ENCODE measurements at places on chromosomes 5 and 9.

DNA sequence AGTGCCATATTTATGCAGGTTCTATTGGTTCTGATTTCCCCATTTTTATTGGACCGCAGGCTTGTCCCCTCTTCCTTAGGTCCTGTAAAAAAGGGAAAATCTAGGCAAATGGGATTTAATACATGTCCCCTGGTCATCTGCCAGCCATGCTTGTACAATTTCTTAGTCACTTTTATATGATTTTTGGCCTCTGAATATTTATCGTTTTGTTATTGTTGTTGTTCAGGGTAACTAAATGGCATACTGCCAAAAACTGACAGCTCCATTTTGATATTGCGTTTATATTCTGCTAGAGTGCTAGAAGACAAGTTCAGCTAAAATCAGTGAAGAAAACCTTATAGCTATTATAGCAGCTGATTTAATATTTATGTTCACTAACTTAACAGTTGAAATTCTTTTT, 770.2 kb upstream of the FAM174A start:
- DNase-seq, result no peak

GRCh38 chr5:160245506-160246086, 16.3 kb downstream of the FABP6 start:
- peak; percentile 99 for DNase-seq

DNA sequence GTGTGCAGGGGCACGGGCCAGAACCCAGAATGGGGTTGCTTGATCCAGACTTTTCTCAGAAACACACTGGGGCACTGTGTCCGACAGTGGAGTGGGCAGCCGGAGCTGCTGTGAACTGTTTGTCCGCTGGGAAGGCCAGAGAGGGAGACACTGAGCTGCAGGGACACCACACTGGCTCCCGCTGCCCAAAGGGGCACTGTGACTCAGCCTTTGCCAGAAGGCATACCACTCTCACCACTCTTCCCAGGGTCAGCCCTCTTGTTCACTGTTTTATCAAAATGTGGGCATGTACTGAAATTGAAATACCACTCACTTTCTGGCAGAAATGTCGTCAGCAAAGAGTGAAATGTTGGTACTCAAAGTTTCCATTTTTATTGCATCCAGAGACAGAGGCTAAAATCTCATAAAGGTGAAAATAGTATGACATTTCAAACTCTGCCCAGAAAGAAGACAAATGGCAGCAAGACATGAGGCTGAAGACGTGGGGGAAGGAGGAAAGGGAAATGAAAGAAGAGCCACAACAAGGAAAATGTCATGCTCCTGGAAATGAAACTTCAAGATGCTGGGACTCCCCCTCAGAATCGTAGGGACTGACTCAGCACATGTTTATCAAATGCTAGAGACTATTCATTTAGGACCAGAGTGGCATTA, 4.5 kb upstream of the IL7R start:
- no peak for DNase-seq

DNA sequence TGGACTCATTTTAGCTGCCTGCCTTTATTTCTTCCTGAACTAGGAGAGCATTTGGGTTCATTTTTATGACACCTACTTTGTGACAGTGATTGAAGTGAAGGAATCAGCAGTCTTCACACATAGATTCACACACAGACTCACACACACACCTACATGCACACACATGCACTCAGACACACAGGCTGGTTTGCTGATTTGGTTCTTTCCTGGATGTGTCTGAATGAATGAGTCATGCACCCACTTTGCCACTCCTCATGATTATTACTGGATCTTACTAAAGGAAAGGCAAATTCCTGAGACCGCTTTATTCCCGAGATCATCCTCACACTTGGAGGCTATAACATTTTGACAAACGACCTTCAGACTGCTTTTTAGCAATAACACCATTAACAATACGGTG, 529.5 kb downstream of the AGTPBP1 start:
- no peak for DNase-seq

DNA sequence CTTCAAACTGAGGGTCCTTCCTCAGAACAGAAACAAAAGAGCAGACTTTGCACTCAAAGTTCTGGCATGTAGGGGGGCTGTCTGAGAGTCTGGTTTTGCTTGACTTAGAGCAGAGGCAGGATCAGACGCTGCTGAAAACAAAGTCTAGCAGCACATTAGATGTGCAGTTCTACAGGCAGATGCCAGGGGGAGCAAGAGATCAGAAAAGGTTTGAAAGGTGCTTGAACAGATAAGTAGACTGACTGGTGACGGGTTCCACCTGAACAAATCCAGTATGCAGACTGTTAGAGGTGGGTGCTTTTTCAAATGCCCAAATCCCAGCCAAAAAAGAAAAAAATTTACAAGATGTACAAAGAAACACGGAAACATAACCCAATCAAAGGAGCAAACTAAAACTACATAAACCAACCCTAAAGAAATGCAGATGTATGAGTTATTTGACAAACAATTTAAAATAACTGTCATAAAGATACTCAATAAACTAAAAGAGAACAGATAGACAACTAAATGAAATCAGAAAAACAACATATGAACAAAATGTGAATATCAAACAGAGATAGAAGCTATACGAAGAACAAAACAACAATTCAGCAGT, 194.7 kb upstream of the FREM1 start:
- DNase-seq, result peak; percentile 40

DNA sequence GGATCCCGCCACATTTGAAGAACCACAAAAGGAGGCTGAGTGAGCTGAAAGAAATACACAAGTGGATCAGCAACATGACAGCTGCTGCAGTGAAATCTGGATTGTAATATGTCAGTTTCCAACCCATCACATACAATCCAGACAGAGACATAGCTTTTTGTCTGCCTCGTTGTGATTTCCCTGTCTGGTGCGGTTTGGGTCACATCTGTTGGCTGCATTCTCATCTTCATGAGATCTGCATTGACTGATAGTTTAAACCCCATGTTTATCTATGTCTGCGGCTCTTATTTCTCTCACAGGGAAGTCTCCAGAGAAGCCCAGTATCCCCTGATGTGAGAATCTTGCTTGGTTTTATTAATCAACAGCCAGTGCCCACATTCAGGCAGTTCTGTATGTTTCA, 403.1 kb upstream of the ZNF608 start:
- DNase-seq, result peak; percentile 21

DNA sequence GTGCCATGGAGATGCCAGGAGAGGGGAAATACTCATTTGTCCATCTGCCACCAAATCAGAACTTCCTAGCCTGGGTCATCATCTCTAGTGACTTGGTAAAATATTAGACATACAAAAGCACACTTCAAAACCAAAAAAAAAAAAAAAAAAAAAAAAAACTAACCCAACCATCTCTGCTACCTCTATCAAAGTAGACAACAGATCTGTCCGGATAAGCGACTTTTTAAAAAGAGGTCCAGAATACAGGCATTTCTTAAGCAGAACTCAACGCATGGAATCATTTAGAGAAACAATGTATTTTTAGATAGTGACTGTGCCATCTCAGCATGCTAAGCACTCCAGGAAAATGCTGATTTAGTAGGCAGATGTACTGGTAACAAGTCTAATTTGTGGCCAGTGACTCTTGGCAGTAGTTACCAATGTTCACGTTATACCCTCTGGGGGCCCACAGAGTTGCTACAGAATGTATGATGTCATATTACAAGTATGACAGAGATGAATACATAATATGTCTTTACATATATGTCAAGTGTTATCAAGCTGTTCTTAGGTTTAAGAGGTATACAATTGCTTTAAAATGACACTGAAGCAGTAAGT, 107.8 kb downstream of the SMIM23 start:
- no peak for DNase-seq

- no peak for DNase-seq
Measured at GRCh38 chr9:127424676-127424999, 456 bp downstream of the ZNF79 start.

GRCh38 chr5:157216391-157217142, 35.9 kb downstream of the ITK start:
- no peak for DNase-seq

DNA sequence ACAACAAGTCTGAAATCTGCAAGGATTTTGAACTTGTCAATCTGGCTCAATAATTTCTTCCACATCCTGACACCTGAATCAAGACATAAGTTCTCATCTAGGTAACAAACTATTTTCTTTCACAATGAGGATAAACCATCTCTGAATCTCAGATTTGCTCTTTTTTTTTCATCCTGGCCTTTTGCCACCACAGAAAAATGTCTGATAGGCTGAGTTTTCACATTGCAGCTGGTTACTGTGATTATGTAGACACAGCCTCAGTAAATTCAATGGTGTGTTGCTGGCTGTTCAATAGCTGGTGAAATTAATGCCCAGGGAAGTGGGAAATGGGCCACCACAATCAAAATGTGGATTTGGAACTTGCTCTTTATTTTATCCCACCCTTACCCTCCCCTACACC, 2.8 kb upstream of the ADRA1B start:
- DNase-seq, result no peak

DNA sequence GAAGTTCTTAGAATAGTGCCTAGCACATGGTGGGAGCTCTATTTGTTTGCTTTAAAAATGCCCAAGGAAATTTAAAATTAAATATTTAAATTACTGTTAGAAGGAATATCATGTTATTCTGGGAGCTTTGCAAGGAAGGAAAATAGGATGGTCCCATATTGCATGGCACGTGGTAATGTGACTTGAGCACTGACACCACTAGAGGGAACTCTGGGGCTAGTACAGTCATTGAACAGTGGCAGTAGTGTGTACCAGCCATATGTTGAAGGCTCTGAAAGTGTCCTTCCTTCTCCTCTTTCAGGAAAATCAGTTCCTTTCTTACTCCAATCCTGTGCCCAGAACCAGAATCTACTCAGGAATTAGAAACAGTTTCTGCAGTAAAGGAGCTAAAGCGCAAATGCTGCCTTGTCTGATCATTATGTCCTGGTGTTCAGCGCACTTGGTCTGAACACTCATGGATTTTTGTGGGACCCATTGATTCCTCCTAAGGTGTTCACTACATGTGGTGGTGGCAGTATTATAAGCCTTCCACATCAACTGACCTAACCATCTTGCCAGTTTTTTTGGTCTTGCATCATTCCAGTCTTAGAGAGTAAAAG, 54.1 kb downstream of the GDA start:
- DNase-seq, result peak; percentile 50

GRCh38 chr5:54754878-54755277, 230.5 kb downstream of the ESM1 start:
- DNase-seq, result no peak

DNA sequence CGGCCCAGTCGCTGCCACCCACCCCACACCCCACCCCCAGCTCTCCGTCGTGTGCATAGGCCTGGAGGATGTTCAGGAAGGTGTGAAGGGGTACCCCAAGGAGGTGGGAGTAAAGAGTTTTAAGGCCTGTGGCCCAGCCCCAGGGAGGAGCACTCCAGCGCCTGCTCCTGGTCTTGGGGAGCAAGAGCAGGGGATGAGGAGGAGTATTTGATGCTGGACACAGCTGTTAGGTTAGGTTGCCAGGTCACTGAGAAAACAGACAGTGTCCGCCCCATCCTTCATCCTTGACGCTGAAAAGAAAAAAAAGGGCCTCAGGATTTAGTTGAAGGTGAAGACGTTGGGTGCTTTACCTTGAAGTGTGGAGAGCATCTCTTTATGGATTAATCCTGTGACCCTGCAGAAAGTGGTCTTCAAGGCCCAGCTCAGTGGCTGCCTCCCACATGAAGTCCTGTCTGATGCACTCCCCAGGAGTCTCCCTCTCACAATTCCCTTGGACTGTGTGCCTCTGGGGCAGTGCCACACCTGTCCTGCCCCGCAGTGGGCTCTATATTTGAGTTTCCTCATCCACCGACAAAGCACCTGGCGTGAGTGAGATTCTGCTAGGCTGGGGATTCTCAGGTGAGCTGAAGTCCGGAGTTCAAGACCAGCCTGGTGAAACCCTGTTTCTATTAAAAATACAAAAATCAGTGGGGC, 101.8 kb downstream of the SPRY4 start:
- DNase-seq, result no peak

DNA sequence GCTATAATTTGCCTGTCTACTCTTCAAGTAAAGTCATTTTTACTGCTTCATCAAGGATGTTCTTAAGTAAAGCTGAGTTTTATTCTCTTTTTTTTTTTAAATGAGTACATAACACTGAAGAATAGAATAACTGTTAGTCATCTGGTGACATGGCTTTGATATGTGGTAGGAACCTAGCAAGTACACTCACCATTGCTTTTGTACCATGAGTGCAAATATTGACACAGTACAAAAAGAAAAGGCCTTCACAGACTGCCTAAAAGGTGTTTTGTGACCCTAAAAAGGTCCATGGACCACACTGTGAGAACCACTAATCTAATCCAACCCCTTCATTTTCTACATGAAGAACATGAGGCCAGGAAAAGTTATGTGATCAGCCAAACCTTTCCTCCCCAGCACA, 55.0 kb downstream of the ECPAS start:
- no peak for DNase-seq

- DNase-seq, result no peak
Measured at GRCh38 chr5:45596320-45596719, 99.9 kb downstream of the HCN1 start.

- DNase-seq, result no peak
Measured at GRCh38 chr5:179269781-179270543, 75.3 kb downstream of the ADAMTS2 start.

- no peak for DNase-seq
Measured at GRCh38 chr9:126221480-126221879, 105.1 kb upstream of the MVB12B start.

DNA sequence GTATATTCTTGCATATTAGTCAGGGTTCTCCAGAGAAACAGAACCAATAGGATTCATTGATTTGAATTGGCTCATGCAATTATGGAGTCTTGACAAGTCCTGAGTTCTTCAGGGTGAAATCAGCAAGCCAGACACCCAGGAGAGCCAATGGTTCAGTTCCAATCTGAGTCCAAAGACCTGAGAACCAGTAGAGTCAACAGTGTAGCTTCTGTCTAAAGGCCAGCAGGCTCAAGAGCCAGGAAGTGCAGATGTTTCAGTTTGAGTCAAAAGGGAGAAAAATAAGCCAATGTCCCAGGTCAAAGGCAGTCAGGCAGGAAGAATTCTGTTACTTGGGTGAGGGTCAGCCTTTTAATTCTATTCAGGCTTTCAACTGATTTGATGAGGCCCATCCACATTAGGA, 37.8 kb upstream of the ANKRD34B start:
- no peak for DNase-seq

- no peak for DNase-seq
Measured at GRCh38 chr5:54292866-54293265, 17.5 kb downstream of the ARL15 start.

DNA sequence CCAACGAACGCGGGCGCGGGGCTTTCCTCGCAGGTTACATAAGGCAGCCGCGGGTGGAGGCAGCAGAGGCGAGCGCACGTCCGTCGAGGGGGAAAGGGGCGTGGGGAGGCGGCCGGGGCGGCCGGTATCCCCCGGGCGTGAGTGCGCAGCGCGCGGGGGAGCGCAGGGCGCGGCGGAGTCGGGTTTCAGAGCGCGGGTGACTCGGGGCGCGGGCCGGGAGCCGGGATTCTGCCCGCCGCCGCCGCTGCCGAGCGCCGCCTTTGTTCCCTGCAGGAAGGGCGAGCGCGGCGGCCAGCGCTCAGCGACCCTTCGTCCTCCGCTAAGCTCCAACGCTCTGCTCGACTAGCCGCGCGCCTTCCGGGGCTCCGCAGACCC, at the start of gene COL15A1:
Gene COL15A1 (plus strand): TSS at position 226 of the 375 bp plus-strand sequence. CDS start 155 bp downstream, outside the sequence.
- no peak for DNase-seq

- peak; percentile 76 for DNase-seq
Measured at GRCh38 chr5:159021901-159022556, 77.7 kb downstream of the EBF1 start.

- no peak for DNase-seq
Measured at GRCh38 chr5:100505984-100506670, 29.0 kb upstream of the FAM174A start.

- DNase-seq, result no peak
Measured at GRCh38 chr5:143059355-143059754, 289.2 kb downstream of the ARHGAP26 start.
